ENCODE measurements at places on chromosomes 1 and 21.

DNA sequence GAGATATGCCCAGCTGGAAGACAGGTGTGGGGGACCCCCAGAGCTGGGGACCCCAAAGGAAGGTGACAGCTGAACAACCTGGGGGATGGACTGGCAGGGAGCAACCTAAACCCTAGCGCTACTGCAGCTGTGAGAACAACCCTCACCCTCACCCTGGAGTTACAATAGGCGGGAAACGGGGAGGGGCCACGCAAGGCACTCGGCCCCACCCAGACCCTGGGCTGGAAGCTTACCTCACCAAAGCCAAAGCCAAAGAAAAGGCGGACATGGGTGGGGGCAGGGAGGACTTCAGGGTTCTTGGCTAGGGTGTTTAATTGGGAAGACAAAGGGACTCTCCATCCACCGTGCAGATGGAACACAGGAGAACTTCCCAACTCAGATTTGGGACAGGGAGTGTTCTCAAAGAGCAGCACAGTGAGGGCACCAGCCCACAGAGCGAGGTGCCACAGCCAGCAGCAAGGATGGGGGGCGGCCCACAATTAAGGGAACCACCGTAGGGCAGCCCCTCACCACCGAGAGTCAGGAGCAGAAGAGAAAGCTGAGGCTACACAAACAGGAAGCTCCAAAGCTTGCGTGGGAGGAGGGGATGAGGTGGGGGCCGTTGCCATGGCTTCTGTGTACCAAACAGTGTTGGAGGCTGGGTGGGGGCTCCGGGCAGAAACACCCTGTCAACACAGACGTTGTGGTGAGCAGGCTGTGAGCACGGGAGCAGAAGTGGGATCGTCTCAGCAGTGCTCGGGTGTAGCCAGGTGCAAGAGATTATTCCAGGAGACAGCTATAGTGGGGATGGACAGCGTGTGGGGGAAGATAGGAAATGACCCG lies 1.9 kb downstream of the TAGLN2 start:
- no peak for DNase-seq

GRCh38 chr1:170337413-170337994 lies 191.7 kb downstream of the NTMT2 start:
- no peak for DNase-seq

DNA sequence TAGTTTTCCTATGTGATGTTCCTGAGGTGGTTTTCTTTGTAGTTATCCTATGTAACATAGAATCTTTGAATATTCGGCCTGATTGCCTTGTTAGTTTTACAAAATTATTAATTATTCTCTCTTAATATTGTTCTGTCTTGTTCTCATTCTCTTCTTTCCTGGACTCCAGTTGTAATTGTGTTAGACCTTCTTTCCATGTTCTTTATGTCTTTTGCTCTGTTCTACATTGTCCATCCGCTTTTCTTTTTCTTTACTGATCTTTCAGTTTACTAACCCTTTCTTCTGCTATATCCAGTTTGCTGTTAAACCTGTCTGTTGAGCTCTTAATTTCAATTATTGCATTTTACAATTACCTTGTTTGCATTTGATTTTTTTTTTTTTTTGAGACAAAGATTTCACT lies 89.3 kb downstream of the PEX14 start:
- DNase-seq: no peak

- no peak for DNase-seq
These were observed 8.4 kb upstream of the SLC37A1 start for GRCh38 chr21:42505090-42505726.

- no peak for DNase-seq
These were observed 18.0 kb upstream of the FOXD3 start for GRCh38 chr1:63304410-63304809.

- no peak for DNase-seq
These were observed 169.8 kb upstream of the CXADR start for GRCh38 chr21:17343055-17343454.

DNA sequence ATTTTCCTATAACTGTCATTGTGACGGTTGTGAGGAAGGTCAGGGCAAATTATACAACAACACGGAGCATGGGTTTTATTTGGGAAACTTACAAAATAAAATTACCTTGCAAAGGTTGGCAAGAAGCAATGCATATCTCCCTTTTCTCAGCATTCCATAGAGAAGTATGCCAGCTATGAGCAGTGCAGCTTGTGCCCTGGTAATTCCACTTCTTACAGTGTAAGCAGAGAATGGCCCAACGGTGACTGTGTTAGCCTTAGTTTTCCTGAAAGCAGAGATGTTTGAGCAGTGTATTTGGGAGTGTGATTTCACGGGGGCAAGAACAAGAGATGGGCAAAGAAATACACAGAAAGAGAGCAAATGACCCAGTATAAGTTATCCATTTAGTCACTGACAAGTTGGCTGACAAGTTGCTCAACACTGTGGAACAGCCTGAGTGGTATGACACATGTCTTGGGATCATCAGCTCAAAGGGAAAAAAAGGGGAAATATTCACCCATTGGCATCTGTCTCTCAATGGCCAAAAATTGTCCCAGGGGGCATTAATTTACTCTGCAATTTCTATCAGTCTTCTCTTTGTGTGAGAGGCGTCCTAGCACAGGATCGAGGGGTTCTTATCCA lies 210.9 kb upstream of the NRIP1 start:
- DNase-seq: no peak

DNA sequence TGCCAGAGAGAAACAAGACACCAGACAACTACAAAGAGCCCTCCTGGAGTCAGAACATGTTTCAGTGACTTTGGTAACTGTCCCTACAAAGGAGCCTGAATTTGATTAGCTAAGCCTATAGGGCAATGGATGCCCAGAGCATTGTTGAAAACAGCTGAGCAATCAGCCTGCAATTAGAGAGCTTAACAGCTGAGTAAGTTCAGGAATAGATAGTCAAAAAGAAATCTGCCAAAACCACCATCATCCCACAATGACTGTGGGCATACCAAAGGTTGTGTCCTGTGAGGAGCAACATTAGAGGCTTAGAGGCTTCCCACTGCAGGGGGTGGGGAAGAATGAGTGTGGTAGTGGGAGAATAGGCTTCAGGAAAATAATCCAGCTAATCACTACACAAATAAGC lies 32.1 kb downstream of the SH3BP5L start:
- no peak for DNase-seq

GRCh38 chr21:46347791-46348381 lies 23.9 kb downstream of the PCNT start:
- no peak for DNase-seq

GRCh38 chr1:11283151-11283550 lies 10.2 kb downstream of the UBIAD1 start:
- DNase-seq: no peak

DNA sequence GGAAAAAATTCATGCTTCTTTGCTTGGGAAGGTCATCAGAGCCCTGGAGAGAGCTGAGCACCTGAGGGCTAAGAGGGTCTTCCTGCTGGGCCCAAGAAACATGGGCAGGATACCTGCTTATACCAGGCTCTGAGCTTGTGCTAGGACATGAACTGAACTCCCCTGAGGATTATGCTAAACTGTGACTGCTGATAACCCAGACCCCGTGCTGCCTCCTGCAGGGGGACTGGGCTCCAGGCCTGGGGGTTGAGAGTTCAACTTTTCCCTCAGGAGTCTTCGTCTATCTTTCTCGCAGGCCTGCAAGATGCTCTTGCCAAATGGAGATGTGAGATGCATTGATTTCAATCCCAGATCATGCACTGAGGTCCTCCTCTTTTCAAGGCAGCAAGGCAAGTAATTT lies 368.5 kb downstream of the HHAT start:
- DNase-seq: no peak

- DNase-seq: no peak
These were observed 63.2 kb downstream of the NENF start for GRCh38 chr1:212495766-212496494.

GRCh38 chr1:91065337-91065736 lies 43.5 kb upstream of the ZNF644 start:
- DNase-seq: no peak

DNA sequence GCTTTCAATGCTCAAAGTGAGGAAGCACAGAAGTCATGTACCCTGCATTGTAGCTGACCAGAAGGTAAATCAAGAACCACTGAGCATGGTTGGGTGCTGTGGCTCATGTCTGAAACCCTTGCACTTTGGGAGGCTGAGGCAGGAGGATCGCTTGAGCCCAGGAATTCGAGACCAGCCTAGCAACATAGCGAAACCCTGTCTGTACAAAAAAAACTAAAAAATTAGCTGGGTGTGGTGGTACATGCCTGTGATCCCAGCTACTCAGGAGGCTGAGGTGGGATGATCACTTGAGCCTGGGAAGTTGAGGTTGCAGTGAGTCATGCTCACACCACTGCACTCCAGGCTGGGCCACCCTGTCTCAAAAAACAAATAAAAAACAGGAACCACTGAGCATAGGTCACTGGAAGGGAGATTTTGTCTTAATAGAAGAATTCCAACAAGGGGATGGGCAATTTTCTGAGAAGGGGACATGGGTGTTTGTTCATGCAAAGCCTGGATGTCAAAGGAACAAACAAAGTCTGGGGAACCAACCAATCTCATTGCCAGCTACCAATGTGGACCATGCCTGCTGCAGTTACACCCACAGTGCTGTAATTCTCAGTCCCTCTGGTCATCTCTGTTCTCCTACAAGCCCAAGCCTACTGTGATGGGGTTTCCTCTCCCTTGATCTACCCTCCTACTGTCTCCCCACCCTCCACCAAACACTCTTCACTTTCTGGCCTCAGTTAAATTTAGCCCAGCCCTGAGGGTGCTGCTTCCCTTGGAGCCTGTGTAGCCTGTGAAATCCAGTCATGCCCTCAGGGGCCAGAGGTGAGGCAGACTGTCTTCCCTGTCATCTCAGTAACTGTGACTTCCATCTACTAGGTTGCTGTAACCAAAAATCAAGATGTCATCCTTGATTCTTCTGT lies 47.9 kb downstream of the ELF3 start:
- DNase-seq: no peak

DNA sequence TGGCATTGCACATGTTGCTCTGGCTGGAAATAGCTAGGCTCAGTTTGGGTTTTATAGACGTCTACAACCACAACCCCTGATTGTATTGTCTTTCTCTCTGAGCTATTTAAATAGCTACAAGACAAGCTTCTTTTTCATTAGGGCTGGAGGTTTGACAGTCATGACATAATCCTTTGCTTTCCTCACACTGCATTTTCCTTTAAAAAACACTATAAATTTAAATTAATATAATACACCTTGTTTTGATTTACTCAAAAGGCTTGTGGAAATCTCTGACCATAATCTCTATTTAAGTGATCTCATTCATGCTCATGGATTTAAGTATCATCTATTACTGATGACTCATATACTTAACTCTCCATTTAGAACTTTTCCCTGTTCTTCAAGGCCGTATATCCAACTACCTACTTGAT lies 50.4 kb upstream of the PTGFR start:
- no peak for DNase-seq

DNA sequence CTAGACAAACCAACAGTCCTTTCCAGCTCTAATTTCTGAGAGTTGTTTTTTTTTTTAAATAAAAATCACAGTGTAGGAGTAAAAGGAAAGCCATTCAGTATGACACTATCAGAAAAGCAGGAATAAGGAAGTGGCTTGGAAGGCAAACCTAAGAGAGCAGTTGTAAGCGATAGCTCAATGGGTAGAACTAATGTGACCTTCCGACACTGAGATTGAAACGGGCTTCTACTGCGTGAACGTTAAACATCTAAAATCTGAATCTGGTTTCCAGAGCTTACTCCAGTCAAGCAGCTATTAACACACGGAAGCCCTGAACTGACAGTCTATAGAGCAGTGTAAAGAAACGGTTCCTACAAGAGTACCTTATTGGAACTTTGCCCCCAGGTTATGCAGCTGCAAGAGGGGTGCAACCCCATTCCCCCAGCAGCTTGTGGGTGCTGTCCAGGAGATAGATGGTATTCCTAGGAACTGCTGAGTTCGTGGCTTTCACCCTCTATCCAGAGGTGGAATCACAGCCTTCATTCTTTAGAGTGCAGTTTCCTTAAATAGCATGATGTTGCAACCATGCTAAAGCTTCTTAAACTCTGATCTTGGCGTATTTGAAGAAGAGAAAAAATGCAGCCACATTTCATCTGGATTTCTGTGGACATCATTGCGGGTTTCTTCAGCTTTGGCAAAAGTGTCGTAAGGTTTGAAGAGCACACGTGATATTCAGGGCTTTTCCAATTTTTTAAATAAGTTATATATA lies 3.3 kb upstream of the IRF2BP2 start:
- DNase-seq: no peak

DNA sequence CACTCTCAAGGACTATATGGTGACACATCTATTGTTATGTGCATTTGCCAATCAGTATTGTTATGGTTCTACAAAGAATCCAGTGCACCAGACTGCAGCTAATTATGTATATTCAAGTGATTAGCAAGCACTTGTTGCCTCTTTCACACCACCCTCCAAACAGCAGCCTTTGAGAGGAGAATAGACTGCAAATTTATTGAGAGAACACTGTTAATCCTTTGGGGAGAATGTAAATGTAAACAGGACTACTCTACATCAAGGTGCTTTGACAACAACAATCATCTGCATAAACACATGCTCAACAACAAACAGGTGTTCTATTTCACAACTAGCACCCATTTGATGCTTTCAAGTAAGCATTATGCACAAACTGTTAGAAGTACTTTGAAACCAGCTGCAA lies 117.4 kb downstream of the AKT3 start:
- DNase-seq: no peak

DNA sequence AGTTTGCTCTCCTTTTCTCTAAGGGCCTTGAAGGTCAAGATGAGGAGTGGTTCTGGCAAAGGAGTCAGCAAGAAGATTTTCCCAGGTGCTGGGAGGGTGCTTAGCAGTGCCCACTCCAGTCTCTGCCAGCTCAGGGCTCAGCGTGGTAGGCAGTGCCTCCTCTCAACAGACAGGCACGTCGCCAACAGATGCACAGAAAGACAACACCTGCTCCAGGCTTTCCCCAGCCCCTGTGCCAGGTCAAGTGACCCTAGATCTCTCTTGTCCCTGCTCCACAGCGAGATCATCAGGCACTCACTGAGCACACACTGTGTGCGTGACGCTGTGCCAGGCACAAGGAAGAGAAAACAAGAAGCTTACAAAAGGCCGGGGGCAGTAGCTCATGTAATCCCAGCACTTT lies 86.0 kb downstream of the CASZ1 start:
- DNase-seq: no peak

DNA sequence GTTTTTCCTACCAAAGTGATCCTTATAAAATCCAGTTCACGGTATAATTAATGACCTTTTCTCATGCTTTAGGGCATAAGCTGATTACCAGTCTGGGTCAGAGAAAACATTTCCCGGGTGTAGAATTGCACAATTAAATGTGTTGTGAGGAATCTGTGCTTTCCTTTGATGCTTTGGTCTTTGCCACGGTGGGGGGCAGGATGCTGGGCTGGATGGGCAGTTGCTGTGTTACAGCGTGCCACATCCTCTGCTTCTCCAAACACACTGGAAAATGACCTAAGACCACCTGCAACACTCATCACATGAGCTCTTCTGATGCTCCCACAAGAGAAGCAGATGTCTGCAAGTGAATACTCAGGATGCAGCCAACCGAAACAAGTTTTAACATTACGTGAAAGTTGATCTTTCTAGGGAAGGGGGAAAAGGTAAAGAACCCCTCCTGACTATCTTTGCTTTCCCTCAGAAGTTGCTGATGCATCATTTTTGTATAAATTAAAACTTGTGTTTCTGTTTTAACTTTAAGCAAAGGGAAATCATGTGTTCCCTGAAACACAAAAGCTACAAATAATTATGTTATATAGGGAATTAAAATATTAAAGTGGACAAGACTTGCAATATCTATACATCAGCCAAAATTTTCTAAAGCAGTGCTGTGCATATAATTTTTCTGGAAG lies 515.3 kb upstream of the NR5A2 start:
- no peak for DNase-seq

- DNase-seq: no peak
These were observed 235.1 kb downstream of the RRAGC start for GRCh38 chr1:38624336-38625039.

All from SK-N-SH (cell line).